ENCODE measurements at places on chromosomes 7 and 10. TPM values are rescaled to one million over a fixed set of nuclear protein-coding genes. Genes with fewer than 3 reads are reported as not detected.

Gene WNT8B
- not detected for total RNA-seq

Gene FAM170B
- total RNA-seq, result not detected

Gene PNLIPRP2
- total RNA-seq, result not detected

Gene SUN3
- total RNA-seq, result not detected

Gene IMPDH1
- 12.3 TPM for total RNA-seq

- H3K36me3 ChIP-seq, result peaks cover 5% of the 10 kb centered on the region
- no peaks in the 10 kb centered on the region for H3K27me3 ChIP-seq
- H3K4me1 ChIP-seq, result no peaks in the 10 kb centered on the region
- H3K4me3 ChIP-seq, result no peak overlapping the region
- DNase-seq, result no peak
Observed at GRCh38 chr7:157547611-157548010, 210.8 kb downstream of the DNAJB6 start.

DNA sequence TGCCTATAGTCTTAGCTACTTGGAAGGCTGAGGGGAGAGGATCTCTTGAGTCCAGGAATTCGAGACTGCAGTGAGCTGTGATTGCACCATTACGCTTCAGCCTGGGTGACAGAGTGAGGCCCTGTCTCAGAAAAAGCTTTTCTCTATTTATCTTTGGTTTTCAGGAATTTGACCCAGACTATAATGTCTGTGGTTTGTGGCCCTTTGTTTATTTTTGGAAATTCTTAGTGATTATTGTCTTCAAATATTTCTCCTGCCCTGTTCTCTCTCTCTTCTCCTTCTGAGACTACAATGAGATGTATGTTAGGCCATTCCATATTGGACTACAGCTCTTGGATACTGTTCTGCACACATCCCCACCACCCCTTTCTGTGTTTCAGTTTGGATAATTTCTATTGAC is 4.7 kb downstream of the MUC12 start:
- H3K4me3 ChIP-seq, result no peak overlapping the region
- no peaks in the 10 kb centered on the region for H3K36me3 ChIP-seq
- H3K4me1 ChIP-seq, result no peaks in the 10 kb centered on the region
- no peaks in the 10 kb centered on the region for H3K27me3 ChIP-seq
- no peak overlapping the region for H3K27ac ChIP-seq

DNA sequence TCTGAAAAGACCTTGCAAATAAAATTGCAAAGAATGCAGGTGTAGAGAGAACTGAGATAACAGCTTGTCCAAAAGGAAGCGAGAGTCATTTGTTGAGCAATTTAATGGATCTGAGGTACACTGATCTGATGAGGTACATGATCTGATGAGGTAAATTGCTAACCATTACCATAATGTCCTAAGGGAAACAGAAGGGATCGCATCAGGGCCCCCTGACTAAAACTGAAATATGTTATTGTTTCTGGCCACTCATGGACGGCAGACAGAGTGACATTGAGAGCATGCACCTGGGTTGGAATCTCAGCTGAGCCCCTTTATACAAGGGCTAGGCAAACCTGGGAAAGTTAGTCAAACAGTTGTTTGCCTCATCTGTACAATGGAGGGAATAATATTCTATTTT is 15.8 kb upstream of the PAPSS2 start:
- H3K36me3 ChIP-seq, result no peaks in the 10 kb centered on the region
- no peak overlapping the region for H3K4me3 ChIP-seq
- no peak for DNase-seq
- H3K27ac ChIP-seq, result no peak overlapping the region

GRCh38 chr10:14080795-14081194 is 249.9 kb downstream of the FRMD4A start:
- H3K27ac ChIP-seq, result no peak overlapping the region
- no peaks in the 10 kb centered on the region for H3K36me3 ChIP-seq
- no peaks in the 10 kb centered on the region for H3K4me1 ChIP-seq
- no peaks in the 10 kb centered on the region for H3K27me3 ChIP-seq
- DNase-seq, result no peak
- no peak overlapping the region for H3K4me3 ChIP-seq

GRCh38 chr10:77317221-77317620 is 320.4 kb downstream of the KCNMA1 start:
- DNase-seq, result no peak
- H3K36me3 ChIP-seq, result no peaks in the 10 kb centered on the region
- H3K4me3 ChIP-seq, result no peak overlapping the region
- H3K27me3 ChIP-seq, result no peaks in the 10 kb centered on the region
- peaks cover 7% of the 10 kb centered on the region for H3K4me1 ChIP-seq

GRCh38 chr10:69751214-69751613 is 50.5 kb upstream of the COL13A1 start:
- no peak overlapping the region for H3K27ac ChIP-seq
- DNase-seq, result no peak
- H3K4me1 ChIP-seq, result no peaks in the 10 kb centered on the region
- no peaks in the 10 kb centered on the region for H3K27me3 ChIP-seq
- H3K36me3 ChIP-seq, result no peaks in the 10 kb centered on the region

GRCh38 chr7:53326634-53327033 is 291.2 kb downstream of the POM121L12 start:
- H3K4me3 ChIP-seq, result no peak overlapping the region
- H3K36me3 ChIP-seq, result no peaks in the 10 kb centered on the region
- DNase-seq, result no peak
- H3K4me1 ChIP-seq, result no peaks in the 10 kb centered on the region
- H3K27me3 ChIP-seq, result no peaks in the 10 kb centered on the region
- H3K27ac ChIP-seq, result no peak overlapping the region

DNA sequence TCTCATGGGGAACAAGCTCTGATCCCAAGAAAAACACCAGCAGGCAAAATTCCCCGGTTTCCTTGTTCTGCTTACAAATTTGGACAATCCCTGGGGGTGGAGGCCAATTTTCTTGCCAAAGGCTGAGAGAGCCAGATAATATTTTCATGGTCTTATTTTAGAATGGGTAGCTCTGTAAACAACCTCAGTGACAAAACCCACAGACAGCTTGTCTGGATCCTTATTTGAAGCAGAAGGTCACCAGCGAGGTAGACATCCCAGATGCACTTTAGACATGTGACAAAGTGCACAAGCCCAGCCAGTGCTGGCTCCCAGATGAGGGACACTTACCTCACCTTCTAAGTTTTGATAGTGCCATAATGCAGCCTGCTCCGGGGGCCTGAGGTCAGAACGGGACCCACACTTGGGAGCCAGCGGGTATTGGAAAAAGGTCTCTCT is 102.6 kb upstream of the DDC start:
- H3K36me3 ChIP-seq, result no peaks in the 10 kb centered on the region
- no peak overlapping the region for H3K4me3 ChIP-seq

GRCh38 chr7:90889210-90889609 is 293.1 kb downstream of the CDK14 start:
- no peaks in the 10 kb centered on the region for H3K27me3 ChIP-seq
- no peak overlapping the region for H3K27ac ChIP-seq
- no peaks in the 10 kb centered on the region for H3K36me3 ChIP-seq
- H3K4me3 ChIP-seq, result no peak overlapping the region
- H3K4me1 ChIP-seq, result peaks cover 17% of the 10 kb centered on the region

All from thyroid gland (tissue), 4 donors.